ENCODE measurements at places on chromosomes 1 and 21. TPM values are rescaled to one million over a fixed set of nuclear protein-coding genes. Genes with fewer than 3 reads are reported as not detected.

GRCh38 chr1:225817611-225818061 lies 7.7 kb downstream of the EPHX1 start:
- peaks cover 15% of the 10 kb centered on the region for H3K4me1 ChIP-seq
- H3K27me3 ChIP-seq: no peaks in the 10 kb centered on the region
- DNase-seq: peak; percentile 72
- H3K4me3 ChIP-seq: peak overlapping the region; percentile 30
- no peaks in the 10 kb centered on the region for H3K36me3 ChIP-seq

Gene FALEC
- total RNA-seq: not detected

Gene ATF3
- total RNA-seq: 26.9 TPM

Gene TFF1
- 0.98 TPM for total RNA-seq

GRCh38 chr1:166479052-166479631 lies 312.3 kb upstream of the FAM78B start:
- H3K36me3 ChIP-seq: no peaks in the 10 kb centered on the region
- no peaks in the 10 kb centered on the region for H3K27me3 ChIP-seq
- no peaks in the 10 kb centered on the region for H3K4me1 ChIP-seq
